ENCODE measurements at places on chromosomes 16 and 17.
A peak's percentile ranks its signal among the peaks of the same experiment; 100 is the strongest.

GRCh38 chr16:71708696-71709095 is 15.8 kb downstream of the PHLPP2 start:
- DNase-seq = no peak

DNA sequence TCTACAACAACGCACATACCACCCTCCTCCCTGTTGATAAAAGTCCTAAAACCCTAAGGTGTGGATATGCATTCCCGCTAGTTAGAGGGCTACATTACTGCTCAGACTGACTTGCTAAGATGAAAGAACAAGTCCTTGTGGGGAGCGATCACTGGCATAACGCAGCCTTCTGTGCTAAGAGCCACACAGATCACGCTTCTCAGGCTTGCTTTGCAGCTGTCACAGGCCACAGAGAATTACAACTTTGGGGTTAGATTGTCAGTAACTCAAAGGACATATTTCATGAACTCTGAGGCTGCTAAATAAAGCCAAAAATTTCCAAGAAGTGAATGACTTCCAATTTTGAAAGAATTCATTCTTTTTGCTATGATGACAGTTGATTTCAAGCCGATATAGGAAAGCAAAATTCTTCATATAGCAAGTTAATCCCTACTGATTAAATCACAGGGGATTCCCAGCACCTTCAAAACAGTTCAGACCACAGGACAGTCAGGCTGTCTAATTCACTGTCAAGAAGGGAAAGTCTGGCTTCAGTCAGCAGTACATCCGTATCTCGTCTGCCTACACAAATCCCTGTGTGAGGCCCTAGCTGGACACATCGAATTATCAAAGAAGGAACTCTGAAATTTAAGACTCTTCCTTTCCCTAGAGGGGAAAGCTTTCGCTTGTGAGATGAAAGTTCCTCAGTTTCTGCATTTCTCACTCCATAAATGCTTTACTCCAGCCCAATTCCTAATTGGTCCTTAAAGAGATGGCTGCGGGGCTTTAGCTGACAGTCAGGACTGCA is 107.1 kb downstream of the VPS53 start:
- DNase-seq = no peak

- peak; percentile 35 for DNase-seq
These were observed 12.8 kb downstream of the PECAM1 start for GRCh38 chr17:64377769-64378282.

DNA sequence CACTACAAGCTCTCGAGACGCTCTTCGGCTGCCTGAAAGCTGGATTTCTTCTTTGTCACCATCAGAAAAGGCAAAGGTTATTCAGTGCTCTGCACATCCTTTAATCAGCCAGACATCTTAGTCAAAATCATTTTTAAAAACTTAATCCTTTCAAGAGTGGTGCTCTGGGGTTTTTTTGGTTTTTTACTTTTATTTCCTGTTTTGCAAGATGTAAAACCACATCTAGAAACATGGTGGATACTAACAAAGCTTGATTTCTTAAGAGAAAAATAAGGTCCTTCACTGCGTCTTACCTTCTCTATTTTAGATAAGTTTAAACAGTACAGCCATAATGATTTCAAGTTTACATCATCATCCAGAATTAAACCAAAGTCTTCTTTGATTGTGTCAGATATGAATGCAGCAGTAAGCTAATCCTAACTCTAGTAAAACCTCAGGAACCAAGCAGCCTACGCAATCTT is 6.3 kb downstream of the ANKRD11 start:
- no peak for DNase-seq

- peak; percentile 81 for DNase-seq
These were observed 87.8 kb upstream of the NOL11 start for GRCh38 chr17:67629971-67630320.

DNA sequence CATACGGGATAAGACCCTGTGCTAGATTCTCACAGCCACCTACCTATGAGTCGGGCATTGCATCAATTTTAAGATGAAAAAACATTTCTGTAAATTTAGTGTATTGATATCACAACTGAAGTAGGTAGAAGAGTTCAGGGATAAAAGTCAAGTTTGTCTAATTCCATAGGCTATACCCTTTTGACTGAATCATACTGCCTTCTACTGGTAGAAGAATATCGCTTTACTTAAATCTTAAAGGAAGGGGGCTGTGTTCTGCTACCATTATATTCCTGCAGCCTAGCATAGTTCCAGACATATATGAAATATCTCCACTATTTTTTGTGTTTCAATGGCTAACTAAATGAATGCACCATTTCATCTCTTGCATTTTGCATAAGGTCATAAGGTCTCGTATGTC is 1128.6 kb downstream of the CDH8 start:
- DNase-seq = no peak

- no peak for DNase-seq
These were observed 8.9 kb downstream of the AP2B1 start for GRCh38 chr17:35596072-35596471.

DNA sequence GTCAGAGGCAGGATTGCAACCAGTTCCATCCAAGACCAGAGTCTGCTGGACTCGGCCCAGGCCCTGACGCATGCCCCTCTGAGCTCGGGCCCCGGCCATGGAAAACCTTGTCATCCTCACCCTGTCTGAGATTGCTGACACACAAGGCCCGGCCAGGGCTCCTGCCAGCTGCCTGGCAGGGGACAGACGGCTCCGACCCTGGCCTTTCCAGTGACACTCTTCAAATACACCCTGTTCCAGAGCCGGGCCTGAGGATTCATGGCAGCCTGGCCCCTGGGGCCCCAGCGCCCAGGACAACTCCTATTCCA is 3.2 kb upstream of the PABPN1L start:
- no peak for DNase-seq

GRCh38 chr16:89887243-89887642 is 13.9 kb downstream of the TCF25 start:
- DNase-seq = no peak

GRCh38 chr17:9943343-9943742 is 38.3 kb upstream of the RCVRN start:
- DNase-seq = no peak

- peak; percentile 98 for DNase-seq
These were observed 16.2 kb downstream of the MARCHF10 start for GRCh38 chr17:62791767-62792446.

DNA sequence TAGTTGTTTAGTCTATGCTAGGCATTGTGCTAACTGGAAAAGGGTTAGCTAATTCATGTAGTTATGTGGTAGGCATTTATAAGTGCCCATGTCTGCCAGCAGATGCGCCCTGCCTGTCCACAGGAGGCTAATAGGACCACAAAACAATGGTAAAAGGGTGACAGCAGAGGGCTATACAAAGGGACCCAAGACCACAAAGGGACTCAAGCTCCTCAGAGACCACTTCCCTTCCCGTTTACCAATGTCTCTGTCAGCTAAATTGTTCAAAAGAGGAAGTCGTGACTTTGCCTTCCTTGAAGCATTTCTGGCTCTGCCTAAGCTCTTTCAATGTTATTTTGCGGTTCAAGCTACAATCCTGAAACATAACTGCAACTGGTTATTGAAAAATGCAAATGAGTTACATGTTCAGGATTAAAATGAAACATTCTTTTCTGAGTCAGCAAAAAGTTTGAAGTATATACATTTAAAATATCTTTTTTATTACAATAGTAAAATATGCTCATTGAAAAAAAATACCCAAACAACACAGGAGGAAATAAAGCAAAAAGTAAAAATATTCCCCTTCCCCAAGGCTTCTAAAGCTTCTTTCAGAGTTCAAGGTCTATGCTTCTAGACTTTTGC is 149.2 kb downstream of the MAF start:
- no peak for DNase-seq

Measured in choroid plexus epithelial cell (primary cell).